ENCODE measurements at places on chromosomes 2 and 18.

- no peak for DNase-seq
Observed at GRCh38 chr2:57210855-57211254, 835.8 kb upstream of the VRK2 start.

DNA sequence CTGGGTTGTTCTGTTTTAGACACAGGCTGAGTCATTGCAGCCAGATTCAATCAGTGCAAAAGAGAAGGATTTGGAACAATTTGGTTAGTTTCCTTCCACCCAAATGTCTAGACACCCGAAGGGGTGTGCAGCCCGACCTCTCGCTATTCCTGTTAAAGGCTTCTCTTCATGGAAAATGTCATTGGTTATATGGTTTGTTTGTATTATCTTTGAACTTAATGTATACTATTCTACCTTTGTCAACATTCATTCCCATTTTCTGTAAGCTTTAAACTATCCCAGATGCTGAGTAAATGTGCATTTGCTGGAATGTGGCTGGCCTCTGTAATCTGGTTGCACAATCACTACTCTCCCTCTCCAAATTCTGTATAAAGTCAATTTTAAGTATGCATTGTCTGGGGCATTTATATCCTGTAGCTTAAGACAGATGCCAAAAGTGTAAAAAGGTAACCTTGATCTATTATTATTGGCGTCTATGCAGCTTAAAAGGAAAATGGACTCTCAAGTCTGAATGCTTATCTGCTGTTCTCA, 80.4 kb upstream of the RND3 start:
- no peak for DNase-seq

DNA sequence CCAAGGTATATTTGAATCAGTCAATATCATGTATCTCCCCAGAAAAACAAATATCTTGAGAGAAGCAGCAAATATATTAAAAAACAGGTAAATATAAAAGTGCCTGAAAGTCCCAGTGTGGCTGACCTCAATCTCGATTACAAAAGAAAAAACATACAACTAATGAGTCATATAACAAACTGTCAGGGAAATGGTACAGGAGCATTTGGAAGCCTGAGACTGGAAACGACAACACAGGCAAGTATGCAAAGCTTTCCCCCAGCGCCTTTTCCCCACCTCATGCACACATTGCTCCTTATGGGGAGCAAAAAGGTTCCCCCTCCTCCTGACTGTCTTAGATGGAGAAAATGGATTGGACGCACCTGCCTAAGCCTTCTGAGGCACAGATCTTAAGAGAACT, 230.7 kb downstream of the TMX3 start:
- DNase-seq: no peak

GRCh38 chr2:51953931-51954330, 922.0 kb upstream of the NRXN1 start:
- DNase-seq: no peak

DNA sequence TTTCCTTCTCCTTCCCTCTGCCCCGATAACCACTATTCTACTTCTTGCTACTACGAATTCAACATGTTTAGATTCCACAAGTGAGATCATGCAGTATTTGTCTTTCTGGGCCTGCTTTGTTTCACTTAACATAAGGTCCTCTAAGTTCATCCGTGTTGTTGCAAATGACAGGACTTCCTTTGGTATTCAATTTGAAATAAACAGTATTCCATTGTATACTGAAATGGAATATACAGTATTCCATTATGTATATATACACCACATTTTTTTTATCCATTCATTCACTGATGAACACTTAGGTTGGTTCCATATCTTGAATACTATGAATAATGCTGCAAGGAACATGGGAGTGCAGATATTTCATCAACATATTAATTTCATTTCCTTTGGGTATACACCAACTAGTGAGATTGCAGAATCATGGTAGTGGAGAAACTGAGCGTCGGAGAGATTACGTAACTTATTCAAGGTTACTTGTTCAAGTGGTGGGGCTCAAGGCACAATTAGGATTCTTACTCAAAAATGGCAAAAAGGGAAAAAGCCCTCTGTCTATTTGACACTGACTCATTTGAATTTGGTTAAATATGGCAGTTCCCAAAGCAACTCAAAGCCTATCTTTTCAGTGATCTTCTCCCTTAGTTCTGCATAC, 85.1 kb downstream of the CHN1 start:
- no peak for DNase-seq

DNA sequence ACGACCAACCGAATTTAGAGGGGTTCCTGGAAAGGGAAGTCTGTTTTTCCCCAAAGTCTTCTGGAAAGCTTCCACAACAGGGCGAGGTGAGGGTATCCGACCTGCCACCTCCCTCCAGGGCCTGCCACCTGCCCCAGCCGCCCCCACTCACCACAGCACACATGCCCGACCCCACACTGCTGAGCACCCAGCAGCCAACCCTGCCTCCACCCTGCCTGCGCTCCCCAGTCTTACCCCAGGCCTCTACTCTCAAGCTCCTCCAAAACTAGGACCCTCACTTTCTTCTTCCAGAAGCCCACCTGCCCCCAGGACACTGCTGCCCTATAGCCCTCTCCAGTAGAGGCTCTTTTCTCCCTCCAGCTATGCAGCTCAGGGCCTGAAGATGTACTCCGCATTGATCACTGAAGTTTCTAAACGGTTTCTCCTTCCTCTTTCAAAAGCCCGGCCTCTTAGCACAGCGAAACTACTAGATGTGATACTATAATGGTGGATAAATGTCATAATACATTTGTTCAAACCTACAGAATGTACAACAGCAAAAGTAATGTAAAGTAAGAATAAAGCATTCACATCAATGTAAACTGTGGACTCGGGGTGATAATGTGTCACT, 128.8 kb upstream of the SLC1A4 start:
- DNase-seq: peak; percentile 33

GRCh38 chr18:25853691-25854433, 236.6 kb downstream of the SS18 start:
- no peak for DNase-seq

DNA sequence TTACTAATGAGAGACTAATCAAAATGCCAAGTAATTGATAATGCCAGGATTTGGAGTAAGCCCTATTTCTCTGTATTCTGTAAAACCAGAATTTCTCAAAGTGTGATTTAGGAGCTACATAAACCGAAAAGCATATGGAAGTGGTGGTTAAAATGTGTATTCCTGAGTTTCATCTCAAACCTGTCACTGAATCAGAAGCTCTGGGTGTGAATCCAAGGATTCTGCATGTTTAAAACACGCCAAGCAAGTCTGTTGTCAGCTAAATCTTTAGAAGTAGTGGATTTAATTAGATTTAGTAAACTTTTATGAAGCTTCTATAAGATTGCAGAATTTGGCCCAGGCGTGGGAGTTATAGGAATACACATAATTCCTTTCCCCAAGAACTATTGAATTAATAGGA, 700.3 kb downstream of the DCC start:
- no peak for DNase-seq

DNA sequence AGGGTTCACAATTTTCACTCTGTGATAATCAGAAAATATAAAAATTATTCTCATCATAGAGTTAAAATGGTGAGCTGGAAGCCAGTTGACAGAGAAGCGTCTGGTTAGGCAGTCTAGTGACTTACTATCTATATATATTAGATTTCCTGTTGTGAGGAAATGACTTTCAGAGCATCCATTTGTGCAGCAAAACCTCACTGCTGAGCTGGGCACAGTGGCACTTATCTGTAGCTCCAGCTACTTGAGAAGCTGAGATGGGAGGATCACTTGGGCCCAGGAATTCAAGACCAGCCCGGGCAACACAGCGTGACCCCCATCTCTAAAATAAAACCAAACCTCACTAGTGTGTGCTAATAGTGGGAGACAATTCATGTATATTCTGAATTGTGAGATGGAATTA, 7.2 kb upstream of the KIAA2012 start:
- no peak for DNase-seq

DNA sequence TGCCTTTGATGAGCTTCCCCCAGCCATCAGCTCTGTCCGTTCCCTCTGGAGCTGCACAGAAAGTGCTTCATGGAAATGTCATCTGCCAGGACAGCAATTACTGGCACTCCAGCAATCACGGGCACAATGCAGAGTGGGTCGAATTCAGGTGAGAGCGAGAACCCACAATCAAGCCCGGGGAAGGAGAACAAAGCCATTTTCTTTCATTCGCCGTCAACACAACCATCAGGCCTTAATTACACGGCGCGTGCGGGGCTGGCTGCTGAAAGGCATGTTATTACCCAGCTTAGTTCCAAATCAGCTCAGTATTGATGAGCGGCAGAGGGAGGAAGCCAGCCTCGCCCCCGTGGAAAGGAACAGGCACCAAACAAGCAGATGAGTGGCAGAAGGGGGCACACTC, 143.9 kb downstream of the MYT1L start:
- DNase-seq: no peak

DNA sequence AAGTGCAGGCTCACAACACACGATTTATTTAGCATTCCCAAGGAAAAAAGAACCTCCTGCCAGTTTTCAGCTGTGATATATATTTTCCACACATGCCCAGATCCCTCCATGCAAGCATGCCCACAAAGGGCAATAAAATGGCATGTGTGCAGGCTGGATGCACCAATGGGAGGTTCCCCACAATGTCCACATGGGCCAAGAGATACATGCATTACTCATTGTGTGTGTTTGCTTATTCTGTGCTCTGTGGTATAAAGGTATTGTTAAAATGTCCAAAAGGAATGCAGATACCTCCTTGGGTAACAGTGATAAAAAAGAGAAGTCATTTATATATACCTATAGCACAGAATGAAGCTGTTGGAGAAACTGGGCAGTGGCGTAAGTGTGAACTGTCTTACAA, 207.4 kb downstream of the FHOD3 start:
- DNase-seq: no peak

DNA sequence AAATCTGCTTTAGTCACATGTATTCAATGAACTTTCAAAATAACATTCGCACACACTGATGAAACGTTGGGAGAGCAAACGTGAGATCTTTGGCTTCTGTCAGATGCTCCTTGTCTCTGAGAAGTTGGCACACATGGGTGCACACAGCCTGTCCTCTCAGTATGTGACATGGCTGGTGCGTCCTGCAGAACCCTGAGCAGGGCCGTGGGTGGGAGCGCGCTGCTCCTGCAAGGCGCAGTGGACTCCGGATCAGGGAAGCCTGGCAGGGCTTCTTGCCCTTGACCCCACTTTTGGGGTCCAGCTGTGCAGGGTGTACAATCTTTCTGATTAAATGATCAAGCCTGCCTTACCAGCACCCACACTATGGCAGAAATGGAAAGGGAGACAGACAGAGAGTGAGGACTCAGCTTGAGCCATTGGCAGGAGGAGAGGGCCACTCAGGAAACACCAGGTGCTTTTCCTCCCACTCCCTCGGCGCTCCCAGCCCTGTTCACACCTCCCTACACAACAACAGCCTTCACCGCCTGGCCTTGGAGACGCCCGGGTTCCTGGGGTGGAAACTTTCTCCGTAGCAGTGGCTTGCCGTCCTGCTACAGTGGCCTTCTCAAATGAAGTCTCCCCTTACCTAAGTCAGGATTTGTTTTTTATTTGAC, 108.4 kb upstream of the SNTG2 start:
- no peak for DNase-seq

- DNase-seq: no peak
Observed at GRCh38 chr2:20627712-20628380, 23.1 kb downstream of the HS1BP3 start.

GRCh38 chr2:150491943-150492342, 4.5 kb upstream of the RND3 start:
- no peak for DNase-seq

- DNase-seq: no peak
Observed at GRCh38 chr2:233118648-233119000, 58.5 kb downstream of the INPP5D start.

- DNase-seq: peak; percentile 54
Observed at GRCh38 chr2:118246726-118247125, 158.5 kb downstream of the INSIG2 start.

GRCh38 chr18:79402209-79402576, 6.5 kb downstream of the NFATC1 start:
- DNase-seq: no peak

DNA sequence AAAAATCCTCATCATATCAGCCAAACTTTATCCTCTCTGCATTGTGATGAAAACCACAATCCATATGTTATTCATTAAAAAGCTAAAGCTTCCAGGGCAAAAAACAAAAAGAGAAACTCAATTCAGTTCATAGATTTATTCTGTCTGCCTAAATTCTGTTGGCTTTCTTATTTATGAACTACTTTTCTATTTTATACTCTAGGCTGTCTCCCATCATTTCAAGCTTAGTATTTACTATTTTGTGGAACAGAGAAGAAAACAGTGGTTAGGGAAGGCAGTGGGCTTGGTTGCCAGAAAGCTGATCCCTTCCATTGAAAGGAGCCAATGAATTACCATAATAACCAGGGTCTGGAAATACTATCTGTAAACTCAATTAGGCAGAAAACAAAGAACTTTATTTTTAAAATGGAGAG, 71.8 kb downstream of the RAPH1 start:
- DNase-seq: no peak

- DNase-seq: no peak
Observed at GRCh38 chr2:133130548-133131246, 437.6 kb downstream of the NCKAP5 start.

- DNase-seq: no peak
Observed at GRCh38 chr2:168272225-168272624, 24.8 kb upstream of the STK39 start.

- no peak for DNase-seq
Observed at GRCh38 chr2:60976256-60976850, 41.2 kb upstream of the PEX13 start.

GRCh38 chr2:5932556-5933469, 240.6 kb downstream of the SOX11 start:
- peak; percentile 51 for DNase-seq

DNA sequence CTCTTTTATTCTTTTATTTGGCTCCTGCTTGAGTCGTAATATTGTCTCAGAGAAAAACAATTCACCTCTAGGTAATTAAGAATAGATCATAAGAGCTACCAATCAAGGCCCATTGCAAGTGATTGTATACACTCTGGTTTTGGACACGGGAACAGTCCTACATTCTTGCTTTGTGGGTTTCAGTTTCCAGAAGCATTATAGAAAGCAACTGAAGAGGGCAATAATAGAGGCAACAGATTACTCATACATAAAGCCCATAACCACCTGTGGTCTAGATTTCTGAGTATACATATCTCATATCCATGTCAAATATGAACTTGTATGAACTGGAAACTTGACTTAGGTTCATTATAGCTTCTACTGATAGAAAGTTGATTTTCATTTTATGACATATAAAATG, 65.4 kb downstream of the DIS3L2 start:
- DNase-seq: no peak
